ENCODE measurements at places on chromosomes 16 and 17.

DNA sequence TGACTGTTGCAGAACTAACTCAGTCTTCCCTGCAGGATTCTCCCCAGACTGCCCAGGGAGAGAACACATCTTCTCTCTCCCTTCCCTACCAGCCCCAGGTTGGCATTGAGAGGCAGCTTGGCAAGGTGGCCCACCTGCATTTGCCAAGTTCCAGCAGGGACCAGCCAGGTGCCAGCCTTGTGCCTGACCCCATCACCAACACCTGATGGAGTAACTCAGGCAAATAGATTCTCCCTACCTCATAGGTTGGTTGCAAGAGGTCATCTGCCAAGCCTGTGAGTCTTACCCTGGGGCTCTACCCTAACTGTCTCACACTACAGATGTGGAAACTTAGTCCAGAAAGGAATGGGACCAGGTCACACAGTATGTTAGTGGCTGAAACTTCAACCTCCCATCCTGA is 20.4 kb downstream of the BEAN1 start:
- DNase-seq, result no peak

DNA sequence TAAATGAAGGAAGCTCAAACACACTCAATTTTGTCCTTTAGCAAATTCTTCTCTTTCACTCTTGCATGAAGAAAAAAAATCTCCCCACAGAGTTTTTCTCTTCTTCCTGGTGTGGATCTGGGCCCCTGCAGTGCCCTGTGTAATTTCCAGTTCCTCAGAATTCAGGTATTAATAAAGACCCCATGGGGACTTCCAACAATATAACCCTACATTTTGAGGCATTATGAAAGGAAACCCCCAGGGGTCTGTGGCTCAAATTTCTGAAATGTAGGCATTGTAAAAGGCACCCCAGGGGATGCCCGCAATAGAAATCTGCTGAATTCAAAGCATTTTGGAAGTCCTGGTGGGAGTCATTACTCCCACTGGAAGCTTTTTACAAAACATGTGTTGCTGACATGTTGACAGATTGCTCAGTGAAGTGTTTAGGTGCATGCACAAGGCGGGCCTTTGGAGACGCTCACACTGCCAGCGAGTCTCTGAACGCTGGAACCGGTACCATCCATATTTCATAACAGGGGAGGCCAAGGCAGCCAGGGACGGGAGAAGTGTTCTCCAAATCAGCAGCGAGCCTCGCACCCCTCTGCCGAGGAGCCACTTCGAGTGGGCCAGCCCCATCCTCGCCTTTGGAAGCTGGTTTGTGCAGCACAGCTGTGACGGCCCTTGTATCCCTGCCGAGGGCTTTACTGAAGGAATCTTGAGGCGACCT is 154.0 kb downstream of the ZNF423 start:
- DNase-seq, result no peak

DNA sequence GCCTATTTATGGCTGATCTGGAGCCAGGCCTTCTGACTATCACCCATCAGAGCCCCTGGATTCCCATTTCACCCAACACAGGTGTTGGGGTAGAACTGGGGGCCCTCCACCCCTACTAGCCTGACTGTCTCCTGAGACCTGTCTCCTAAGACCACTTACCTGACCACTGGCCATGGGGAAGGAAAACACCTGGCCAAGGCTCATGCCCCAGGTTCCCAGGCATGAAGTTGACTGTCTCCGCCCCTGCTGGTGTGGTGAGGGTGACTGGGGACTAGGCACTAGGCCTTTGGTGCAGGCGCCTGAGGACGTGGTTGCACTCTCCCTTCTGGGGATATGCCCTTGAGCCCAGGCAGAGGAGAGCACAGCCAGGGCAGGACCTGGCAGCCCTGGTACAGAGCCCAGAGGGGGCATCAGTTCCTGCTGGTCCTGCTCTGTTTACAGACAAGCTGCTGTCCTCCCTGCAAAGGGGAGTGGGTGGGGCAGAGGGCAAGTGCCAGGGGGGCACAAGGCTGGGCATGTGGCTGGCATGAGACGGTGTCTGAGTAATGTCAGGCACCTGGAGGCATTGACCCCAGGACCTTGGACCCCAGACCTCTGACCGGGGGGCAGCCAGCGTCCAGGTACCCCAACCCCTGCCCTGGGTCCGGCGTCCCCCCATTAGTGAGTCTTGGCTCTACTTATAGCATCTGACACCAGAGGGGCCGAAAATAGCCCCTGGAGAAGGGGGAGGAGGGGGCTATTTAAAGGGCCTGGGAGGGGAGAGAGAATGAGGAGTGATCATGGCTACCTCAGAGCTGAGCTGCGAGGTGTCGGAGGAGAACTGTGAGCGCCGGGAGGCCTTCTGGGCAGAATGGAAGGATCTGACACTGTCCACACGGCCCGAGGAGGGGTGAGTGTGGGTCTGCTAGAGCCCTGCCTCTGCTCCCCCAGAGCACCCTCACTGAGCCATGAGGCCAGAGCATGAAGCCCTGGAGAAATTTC is at the start of gene TCAP:
Gene TCAP (plus strand): TSS at position 769 of the 981 bp plus-strand sequence. CDS start 11 bp downstream, at position 780.
- no peak for DNase-seq

DNA sequence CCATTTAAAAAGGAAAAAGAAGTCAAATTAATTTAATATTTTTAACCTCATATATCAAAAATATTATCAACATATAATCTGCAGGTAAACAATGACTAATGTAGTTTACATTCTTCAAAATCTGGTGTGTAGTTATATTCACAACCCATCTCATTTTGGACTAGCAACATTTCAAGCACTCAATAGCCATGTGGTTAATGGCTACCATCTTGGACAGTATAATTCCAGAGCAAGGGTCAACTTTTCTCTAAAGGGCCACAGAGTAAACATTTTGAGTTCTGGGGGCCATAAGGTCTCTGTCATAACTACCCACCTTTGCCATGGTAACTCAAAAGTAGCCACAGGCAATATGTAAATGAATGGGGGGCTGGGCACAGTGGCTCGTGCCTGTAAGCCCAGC is 153.9 kb downstream of the PARN start:
- no peak for DNase-seq

DNA sequence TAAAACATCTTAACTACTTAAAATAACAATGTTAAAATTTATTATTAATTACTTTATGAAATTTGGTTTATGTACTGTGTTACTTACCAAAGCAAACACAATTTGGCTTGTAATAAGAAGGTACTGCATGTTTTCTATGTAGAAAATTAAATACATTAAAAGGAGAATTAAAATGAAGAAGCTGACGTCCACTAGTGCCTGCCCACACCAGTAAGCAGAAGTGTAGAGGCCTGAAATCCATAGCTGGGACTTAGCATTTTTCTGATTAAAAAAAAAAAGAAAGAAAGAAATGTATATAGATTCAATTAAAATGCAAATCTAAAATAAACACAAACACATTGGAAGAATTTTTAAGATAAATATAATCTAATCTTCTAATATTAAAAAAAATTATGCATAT is 35.8 kb upstream of the ABCA9 start:
- DNase-seq, result no peak

- DNase-seq, result no peak
These were observed 47.3 kb upstream of the NDRG4 start for GRCh38 chr16:58452640-58453039.

DNA sequence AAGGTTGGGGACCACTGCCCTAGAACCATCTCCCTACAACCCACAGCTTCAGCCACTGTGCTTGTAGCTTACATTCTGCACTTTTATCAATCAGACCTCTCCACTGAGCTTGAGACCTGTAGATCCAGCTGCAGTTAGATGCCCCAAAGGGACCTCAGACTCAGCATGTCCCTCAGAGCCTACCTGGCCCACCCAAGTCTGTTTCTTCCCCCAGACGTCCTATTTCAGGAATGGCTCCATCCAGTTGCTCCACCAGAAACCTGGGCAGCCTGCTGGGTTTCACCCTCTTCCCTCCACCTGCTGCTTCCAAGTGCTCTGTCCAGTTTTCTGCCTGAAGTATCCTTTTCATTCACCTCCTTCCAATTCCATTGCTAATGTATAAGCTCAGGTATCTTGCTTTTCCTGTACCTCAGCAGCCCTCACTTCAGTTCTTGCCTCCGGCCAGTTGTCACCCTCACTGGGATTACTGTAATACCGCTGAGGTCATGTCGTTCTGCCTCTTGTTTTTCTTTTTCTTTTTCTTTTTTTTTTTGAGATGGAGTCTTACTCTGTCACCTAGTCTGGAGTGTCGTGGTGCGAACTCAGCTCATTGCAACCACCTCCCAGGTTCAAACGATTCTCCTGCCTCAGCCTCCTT is 55.0 kb downstream of the GNA13 start:
- no peak for DNase-seq

DNA sequence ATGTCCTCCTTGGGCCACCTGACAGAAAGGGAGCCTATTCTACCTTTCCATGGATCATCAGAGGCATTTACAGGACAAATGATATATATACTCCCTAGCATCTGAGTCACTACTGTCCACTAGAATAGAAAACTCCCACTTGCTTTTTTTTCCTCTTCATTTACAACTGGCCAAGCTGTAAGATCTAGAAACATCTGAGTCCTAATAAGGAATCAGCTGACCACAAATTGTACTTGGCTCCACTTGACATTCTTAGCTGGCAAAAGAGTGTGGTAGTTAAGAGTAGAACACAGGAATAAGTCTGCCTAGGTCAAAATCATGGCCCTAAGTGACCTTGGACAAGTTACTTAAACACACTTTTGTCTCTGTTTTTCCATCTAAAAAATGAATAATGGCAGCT is 5.2 kb downstream of the RUSF1 start:
- DNase-seq, result no peak

GRCh38 chr16:63530208-63530607 is 1494.0 kb upstream of the CDH8 start:
- no peak for DNase-seq

DNA sequence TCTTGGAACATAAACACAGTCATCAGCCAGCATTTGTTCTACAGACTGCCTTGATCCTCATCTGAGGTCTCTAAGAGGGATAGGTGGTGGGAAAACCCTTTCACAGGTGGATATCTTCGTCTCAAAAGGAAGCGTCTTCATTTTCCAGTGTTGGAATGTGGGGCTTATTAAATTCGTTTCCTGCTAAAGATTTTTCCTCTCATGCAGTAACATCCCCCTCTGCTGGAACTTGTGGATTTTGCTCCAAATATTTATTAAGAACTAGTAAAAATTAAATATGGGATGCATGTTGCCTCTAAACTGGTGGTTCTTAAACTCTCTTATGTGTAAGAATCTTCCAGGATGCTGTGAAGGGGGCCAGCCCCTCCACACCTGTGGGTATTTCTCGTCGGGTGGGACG is 20.1 kb upstream of the MLYCD start:
- DNase-seq, result no peak

DNA sequence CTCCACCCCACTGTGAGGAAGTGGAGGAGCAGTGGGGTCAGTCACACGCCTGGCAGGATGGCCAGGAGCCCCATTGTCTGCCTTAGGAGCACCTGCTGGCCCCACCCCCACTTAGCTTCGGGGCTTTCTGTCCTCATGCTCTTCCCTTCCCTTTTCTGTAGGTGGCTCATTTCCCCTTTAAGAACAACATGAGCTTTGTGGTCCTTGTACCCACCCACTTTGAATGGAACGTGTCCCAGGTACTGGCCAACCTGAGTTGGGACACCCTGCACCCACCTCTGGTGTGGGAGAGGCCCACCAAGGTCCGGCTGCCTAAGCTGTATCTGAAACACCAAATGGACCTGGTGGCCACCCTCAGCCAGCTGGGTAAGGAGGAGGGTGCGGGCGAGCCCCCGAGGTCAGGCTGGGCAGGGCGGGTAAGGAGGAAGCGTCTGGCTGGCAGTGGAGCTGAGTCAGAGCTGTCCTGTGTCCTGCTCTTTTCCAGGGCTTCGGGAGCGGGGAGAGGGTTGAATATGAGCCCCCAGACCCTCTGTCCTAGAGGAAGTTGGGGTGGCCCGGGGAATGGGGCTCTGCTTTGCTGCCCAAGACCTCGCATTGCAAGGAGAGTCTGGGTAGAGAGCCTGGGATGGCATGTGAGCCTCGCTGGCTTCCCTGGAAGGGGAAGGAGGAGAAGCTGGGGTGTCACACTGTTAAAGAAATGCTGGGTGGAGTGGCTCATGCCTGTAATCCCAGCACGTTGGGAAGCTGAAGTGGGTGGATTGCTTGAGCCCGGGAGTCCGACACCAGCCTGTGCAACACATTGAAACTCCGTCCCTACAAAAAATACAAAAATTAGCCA is 9.2 kb upstream of the SERPINF1 start:
- DNase-seq, result no peak

GRCh38 chr17:64158406-64158805 is 28.5 kb upstream of the ERN1 start:
- no peak for DNase-seq

DNA sequence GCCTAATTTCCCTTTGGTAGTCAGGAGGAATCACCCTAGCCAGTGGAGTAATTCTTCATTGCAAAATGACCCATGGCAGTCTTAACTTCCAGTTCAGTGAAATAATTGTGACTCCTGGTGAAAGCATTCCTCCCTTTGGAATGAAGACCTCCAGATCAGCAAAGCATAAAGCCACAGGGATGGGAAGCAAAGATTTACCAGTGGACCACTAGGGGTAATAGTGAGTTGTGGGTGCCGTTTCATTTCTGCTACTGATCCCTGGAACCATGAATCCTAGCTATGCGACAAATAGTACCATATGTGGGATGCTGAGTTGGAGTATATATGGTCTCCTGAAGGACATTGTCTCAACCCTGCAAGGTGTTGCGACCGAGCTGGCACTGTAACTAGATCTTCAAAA is 13.7 kb downstream of the DYNLL2 start:
- no peak for DNase-seq

DNA sequence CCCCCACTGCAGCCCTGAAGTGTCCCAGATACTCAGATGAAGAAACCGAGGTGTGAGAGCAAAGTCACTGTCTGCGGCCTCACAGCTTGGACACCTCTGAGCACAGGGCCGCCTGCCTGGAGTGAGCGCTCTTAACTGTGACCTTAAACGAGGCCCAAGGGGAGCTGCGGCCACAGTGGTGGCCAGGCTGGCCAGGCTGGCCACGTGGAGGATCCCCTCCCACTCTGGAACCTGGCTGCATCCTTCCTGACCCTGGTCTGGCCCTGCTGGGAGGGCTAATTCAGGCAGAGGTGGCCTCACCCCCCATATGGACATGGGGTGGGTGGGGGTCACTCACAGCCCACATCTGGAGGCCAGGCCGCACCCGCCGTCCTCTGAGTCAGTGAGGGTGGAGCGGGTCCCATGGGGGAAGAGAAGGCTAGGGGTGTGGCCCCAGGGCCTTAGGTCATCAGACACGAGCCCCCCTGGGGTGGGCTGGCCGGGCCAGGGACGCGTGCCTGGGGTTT is 6.6 kb downstream of the VASN start:
- DNase-seq, result no peak

GRCh38 chr16:4298761-4299522 is 16.9 kb upstream of the GLIS2 start:
- no peak for DNase-seq

- no peak for DNase-seq
These were observed 70.1 kb upstream of the CREBBP start for GRCh38 chr16:3950343-3951193.

DNA sequence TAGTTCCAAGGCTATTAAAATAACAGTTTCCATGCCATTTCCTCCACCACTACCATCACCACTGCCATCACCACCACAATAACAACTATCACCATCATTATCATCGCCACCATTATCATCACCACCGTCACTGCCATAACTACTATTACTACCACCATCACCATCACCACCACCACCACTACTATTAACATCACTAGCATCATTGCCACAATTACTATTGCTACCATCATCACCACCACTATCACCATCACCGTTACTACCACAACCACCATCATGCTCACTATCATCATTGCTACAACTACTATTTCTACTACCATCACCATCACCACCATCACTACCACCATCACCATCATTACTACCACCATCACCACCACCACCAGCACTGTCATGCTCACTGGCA is 185.9 kb upstream of the MAF start:
- no peak for DNase-seq

GRCh38 chr16:87353613-87354012 is 30.0 kb downstream of the FBXO31 start:
- DNase-seq, result no peak

GRCh38 chr16:66154801-66155200 is 211.7 kb upstream of the CDH5 start:
- no peak for DNase-seq

All from stimulated activated CD4-positive, alpha-beta T cell treated with anti-CD3 and anti-CD28 coated beads, Interleukin-1b, Interleukin-23, amount 100 ng/mL, for 1 hour (primary cell).